ENCODE measurements at places on chromosomes 3 and 15. TPM values are rescaled to one million over a fixed set of nuclear protein-coding genes. Genes with fewer than 3 reads are reported as not detected.

IGDCC3 gene
- polyA plus RNA-seq: not detected

ZNF662 gene
- 5.4 TPM for polyA plus RNA-seq

PARP15 gene
- 0.76 TPM for polyA plus RNA-seq

CLRN1 gene
- not detected for polyA plus RNA-seq

TRIM71 gene
- polyA plus RNA-seq: 0.02 TPM

TIGIT gene
- 0.05 TPM for polyA plus RNA-seq

SOX14 gene
- not detected for polyA plus RNA-seq

IMPG2 gene
- 0.14 TPM for polyA plus RNA-seq
